Memory B cell (primary cell): ENCODE measurements at places on chromosomes 1 and 21.

DNA sequence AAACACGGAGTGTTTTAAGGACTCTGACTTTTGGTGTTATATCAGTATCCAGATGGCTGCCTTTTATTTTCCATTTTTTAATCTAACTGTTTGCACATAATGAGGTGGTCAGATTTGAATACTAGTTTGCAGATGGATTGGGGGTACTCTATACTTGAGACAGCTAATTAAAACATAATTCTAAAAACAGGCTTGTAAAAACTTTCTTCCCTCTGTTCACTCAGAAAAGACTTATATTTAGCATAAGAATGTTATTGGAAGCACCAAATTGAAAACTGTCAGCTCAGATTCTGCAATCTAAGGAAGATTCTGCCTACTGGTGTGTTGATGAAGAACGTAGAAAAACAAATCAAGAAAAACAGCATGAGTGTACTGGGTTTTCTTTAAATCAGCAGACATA is 44.0 kb upstream of the NRIP1 start:
- no peak for DNase-seq

- no peak for DNase-seq
These were observed 220.5 kb downstream of the KCNT2 start for GRCh38 chr1:196387766-196388165.

GRCh38 chr1:243315893-243316292 is 60.1 kb downstream of the SDCCAG8 start:
- no peak for DNase-seq

GRCh38 chr1:237838320-237838719 is 52.4 kb downstream of the ZP4 start:
- no peak for DNase-seq

- DNase-seq: peak; percentile 71
These were observed at the start of gene TNFRSF14 for GRCh38 chr1:2556277-2556677. Gene TNFRSF14 (plus strand): TSS chr1:2556371. CDS start chr1:2556665, 294 bp downstream.

DNA sequence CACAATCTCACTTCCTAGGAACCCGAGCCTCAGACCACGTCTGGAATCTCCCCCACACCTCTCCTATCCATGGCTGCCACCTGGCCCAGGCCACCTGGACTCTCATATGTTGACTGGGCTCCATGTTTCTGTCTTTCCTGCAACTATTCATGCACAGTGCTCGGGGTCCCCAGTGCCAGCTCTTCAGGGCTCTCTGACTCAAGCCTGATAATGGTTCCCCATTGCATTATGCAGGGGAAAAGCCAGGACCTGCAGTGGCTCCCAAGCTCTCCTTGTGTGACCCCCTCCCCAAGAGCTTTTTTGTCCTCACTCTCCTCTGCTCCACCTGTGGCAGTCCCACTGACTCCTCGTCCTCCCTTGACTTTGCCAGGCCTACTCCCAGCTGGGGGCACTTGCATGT is 417.6 kb downstream of the NPHP4 start:
- DNase-seq: no peak

DNA sequence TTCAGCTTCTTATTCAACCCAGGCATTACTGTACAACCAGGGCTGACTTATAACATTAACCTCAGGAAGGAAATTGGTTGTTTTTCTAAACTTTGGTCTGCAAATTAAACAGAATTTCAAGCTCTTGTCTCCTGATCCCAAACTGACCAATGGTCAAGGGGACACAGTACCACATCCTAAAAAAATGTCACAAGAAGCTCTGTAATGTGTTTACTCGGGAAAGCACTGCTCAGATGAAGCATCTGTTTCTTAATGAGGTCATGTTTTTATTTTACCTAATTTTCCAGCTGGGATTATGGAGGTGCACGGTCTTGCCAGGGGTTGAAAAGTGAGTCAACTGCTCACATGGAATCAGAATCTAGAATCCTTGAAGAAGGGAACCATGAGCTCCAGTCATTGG is 18.7 kb downstream of the ADAMTS5 start:
- no peak for DNase-seq

DNA sequence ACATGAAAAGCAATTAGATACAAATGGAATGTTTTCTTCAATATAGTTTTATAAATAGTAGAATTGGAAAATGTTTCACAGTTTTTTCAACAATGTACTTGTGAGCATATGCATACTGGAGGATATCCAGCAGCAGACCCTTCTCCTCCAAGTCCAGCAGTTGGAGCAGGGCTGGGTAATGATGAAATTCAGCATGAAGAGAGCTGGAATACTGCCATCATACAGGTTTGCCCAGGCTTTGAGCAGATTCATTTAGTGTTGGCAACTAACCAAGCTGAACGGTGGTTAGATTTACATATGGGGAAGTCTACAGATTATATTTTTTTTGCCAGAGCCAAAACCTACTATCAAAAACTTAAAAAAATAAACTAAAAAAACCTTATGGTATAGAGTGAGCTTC is 38.3 kb downstream of the WDR3 start:
- DNase-seq: no peak

GRCh38 chr1:59357645-59358320 is 60.9 kb downstream of the FGGY start:
- no peak for DNase-seq

GRCh38 chr1:207871117-207871649 is 39.7 kb downstream of the CD34 start:
- no peak for DNase-seq

GRCh38 chr1:54624466-54625464 is 1.4 kb upstream of the FAM151A start:
- DNase-seq: no peak

DNA sequence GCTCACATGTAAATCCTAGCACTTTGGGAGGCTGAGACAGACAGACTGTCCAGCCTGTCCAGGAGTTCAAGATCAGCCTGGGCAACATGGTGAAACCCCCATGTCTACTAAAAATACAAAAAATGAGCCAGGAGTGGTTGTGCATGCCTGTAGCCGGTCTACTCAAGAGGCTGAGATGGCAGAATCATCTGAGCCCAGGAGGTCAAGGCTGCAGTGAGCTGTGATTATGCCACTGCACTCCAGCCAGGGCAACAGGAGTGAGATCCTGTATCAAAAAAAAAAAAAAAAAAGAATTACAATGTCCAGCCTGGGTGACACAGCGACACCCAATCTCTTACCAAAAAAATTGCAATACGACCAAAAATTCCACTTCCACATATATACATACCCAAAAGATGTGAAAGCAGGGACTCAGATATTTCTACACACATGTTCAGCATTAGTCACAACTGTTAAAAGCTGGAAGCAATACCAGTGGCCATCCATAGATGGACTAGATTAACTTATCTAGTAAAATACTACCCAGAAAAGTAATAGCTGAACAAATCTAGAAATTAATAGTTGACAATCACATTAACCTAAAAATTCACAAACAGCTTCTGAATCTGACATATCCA is 49.2 kb downstream of the ASH1L start:
- no peak for DNase-seq

- no peak for DNase-seq
These were observed 15.9 kb downstream of the PCSK9 start for GRCh38 chr1:55055084-55055882.

GRCh38 chr1:81679942-81680341 is 120.8 kb upstream of the ADGRL2 start:
- DNase-seq: no peak

GRCh38 chr1:19258353-19258752 is 6.7 kb downstream of the MRTO4 start:
- DNase-seq: no peak

- DNase-seq: no peak
These were observed 109.5 kb upstream of the KIF26B start for GRCh38 chr1:245045087-245045881.

- no peak for DNase-seq
These were observed 180.1 kb upstream of the IVNS1ABP start for GRCh38 chr1:185497177-185497576.

- no peak for DNase-seq
These were observed 183.7 kb upstream of the LYPLAL1 start for GRCh38 chr1:218990019-218990418.

DNA sequence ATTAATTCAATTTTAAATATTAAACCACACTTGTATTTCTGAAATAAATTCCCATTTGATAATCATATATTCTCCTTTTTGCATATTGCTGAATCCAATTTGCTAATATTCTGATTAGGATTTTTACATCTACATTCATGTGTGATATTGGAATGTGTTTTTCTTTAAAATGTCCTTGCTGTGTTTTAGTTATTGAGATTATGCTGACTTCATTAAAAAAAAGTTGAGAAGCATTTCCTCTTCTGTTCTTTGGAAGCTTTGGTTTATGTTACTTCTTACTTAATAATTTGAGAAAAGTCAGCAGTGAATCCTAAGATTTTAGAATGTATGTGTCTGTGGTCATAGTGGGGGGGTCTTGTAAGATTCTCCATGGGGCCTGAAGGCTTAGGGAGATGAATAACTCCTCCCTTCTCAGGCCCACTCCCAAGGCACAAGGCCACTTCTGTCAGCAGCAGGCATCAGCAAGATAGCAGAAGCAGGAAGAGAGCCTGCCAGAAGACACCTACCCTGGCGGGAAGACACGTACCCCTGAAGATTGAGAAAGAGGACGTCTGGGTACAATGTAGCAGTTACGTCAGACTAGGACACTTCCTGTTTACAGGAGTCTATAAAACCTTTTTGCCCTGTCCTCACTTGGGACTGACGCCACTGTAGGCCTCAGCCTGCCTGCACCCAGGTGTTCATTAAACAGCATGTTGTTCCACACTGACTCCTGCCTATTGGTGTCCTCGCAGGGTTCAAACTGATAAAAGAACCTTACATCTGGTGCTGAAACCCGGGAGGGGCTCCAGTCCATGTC is 56.9 kb downstream of the ODF2L start:
- DNase-seq: no peak

DNA sequence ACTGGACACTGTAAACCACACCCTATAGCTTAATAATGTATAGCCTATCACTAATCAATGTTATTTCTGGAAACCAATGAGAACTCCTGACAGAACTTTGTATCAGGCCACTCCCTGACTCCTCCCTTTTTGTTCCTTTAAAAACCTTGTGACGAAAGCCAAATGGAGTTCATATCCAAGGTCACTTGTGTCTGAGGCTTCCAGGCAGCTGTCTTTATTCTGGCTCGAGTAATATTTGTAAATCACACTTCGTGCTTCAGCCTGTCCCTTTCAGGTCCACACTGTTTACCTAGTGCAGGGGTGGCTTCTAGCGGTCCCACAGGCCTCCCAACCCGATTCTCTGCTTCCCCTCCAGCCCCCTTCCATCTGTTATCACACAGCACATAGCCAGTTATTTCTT is 16.2 kb upstream of the CAPN9 start:
- no peak for DNase-seq

DNA sequence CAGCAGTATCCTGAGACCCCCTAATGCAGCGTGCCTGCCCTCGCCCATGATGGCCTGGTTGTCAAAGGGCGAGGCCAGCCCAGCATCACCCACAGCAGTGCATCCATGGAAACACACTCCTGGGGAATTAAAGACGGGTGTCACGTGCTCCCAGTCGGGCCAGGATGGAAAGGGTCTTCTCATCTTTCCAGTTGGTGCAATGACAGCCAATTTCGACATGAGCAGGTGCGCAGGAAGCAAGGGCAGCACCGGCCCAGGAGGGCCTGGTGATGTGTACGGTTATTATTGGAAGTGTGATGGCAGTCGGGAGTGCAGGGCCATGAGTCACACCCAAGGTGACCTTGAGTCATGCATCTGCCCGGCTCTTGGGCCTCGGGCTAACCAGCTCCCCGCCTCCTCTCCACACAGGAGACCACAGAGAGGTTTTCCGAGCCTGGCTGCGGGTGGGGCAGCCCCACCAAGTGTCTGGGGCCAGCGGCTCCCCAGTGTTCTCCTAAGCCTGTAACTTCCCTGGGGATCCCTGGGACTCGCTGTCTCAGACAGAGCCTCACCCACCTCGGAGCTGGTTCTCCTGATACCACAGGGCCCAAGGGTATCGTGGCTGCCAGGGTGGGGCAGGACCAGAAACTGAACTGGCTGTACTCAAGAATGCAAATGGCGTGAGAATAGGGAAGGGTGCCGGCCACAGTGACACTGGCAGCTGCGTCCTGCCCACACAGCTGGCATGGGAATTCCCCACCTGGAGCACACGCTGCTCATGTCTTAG is 119.8 kb downstream of the SIK1 start:
- no peak for DNase-seq

- DNase-seq: no peak
These were observed 581 bp downstream of the SSU72 start for GRCh38 chr1:1573843-1574720.

DNA sequence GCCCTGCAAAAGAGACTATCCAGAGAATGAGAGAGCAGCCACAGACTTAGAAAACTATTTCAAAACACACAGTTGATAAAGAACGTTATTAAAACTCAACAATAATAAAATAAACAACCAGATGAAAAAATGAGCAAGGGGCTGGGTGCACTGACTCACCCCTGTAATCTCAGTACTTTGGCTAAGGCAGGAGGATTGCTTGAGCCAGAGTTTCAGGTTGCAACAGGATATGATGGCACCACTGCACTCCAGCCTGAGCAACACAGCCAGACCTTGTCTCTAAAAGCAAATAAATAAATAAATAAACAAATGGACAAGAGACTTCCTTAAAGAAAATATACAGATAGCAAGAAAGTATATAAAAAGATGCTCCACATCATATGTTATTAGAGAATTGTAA is 144.6 kb downstream of the LRRIQ3 start:
- DNase-seq: no peak

- peak; percentile 62 for DNase-seq
These were observed 354.0 kb upstream of the DUSP10 start for GRCh38 chr1:222095606-222096475.

DNA sequence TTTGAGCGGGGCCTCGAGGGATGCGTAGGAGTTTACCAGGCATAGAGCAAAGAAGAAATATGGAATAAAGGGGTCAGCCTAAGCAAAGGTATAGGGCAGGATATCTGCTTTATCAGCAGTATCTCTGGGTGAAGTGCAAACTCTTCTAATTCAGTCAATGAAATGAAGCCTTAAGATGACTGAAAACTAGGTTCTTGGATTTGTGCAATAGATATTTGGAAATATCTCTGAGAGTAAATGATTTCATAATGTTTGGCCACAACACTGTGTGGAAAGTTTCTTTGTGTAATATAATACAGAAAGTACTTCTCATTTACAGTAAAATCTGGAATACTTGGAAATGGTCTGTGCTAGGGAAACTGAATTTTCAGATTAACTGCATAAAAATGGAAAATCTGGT is 26.1 kb downstream of the KCNJ15 start:
- DNase-seq: no peak

GRCh38 chr21:34827445-34828235 is 158.8 kb downstream of the CLIC6 start:
- DNase-seq: no peak

- DNase-seq: no peak
These were observed 73.9 kb upstream of the ANGPTL1 start for GRCh38 chr1:178944729-178945128.

DNA sequence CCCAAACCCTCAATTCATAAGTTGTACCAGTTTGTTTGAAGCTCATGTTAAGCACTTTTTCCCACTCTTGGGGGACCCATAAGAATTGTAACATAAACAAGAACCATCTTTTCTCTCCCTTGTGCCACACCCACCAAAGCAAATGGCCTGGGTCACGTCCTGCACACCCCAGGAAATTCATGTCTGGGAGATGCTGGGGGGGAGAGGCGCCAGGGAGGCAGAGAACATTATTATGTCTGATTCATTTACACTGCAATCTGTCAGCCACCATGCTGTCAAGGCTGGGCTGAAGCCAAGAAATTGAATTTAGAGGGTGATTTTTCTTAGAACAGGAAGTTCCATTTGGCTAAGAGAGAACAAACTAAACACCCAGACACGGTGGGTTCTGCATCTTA is 37.2 kb upstream of the IPO9 start:
- no peak for DNase-seq

GRCh38 chr1:20167126-20167525 is 18.8 kb upstream of the UBXN10 start:
- no peak for DNase-seq
